ENCODE measurements at places on chromosomes 6 and 20.

GRCh38 chr6:53310771-53311585 lies 37.8 kb downstream of the ELOVL5 start:
- DNase-seq: no peak

- no peak for DNase-seq
Measured at GRCh38 chr6:42388046-42388445, 63.7 kb downstream of the TRERF1 start.

GRCh38 chr20:57251344-57251743 lies 15.1 kb downstream of the BMP7 start:
- DNase-seq: no peak

GRCh38 chr20:23227274-23227673 lies 123.3 kb upstream of the NXT1 start:
- no peak for DNase-seq

DNA sequence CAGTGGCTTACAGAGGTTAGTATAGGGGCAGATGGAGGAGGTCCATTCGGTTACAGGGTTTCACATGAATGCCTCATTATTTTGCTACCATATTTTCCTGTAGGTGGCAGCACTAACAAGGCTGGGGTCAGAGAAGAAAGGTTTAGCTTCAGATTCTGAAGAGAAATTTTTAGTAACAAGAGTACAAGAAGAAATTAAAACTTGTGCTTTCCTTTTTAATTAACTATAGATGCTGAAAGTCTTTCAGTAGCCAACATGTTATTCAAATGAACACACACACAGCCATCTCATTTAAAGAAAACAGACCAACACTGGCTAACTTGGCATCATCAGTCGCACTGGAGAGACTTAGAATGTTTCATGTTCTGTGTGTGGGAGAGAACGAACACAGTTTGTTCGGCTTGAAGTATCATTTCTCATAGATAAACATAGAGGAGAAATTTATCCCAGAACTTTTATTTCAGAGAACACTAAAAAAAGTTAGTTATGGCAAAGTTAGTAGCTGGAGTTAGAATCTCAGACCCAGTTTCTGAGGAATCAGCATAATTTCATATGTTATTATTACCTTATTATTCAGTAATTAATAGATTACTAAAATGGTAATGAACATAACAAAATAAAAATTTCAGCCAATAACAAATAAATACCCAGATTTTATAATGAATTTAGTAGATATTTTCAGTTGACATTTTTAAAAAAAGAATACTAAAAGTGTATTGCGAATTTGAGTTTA lies 314.0 kb upstream of the RSPO3 start:
- no peak for DNase-seq

- DNase-seq: no peak
Measured at GRCh38 chr20:38939686-38940085, 13.5 kb downstream of the FAM83D start.

DNA sequence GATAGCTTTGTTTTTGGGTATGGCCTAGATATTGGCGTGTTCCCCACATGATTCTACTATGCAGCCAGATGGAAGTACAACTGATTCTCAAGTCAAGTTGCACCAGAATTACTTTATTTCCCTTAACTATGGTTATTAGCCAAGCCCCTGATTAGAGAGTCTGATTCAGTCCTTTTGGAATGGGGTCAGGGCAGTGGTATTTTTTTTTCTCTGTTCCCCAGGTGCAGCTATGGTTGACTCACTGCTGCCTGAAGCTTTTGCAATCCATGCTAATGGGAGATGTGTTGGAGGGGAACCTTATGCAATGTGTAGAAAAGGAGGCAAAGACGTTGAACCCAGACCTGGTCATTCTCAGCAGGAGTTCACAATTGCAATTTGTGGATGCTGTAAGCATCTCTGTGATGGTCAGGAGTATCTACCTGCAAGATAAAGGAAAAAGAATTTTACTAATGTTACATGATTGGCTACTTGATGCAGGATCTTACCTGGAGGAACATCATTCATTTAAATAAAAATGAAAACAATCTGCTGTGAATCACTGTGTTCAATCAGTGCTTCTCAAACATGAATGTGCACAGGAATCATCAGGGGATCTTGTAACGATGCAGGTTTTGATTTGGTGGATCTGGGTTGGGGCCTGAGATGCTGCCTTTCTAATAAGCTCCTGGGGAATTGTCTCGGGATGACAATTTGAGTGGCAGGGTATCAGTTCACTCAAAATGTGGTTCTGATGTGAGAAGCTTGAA lies 49.4 kb downstream of the PFDN4 start:
- DNase-seq: no peak

DNA sequence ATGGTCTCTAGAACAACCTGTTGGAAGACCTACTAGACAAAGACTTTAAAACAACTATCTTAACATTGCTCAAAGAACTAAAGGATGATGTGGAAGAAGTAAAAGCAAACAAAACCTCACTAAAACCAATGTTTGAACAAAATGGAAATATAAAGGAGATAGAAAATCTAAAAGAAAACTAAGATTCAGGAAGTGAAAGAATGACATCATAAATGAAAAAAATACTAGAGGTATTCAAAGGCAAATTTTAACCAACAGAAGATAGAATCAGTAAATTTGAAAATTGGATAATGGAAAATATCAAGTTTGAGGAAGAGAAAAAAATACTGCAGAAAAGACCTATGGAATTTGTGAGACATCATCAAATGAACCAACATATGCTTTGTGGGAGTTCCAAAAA lies 914.1 kb upstream of the GJE1 start:
- no peak for DNase-seq

GRCh38 chr6:52271852-52272460 lies 12.6 kb downstream of the MCM3 start:
- no peak for DNase-seq

DNA sequence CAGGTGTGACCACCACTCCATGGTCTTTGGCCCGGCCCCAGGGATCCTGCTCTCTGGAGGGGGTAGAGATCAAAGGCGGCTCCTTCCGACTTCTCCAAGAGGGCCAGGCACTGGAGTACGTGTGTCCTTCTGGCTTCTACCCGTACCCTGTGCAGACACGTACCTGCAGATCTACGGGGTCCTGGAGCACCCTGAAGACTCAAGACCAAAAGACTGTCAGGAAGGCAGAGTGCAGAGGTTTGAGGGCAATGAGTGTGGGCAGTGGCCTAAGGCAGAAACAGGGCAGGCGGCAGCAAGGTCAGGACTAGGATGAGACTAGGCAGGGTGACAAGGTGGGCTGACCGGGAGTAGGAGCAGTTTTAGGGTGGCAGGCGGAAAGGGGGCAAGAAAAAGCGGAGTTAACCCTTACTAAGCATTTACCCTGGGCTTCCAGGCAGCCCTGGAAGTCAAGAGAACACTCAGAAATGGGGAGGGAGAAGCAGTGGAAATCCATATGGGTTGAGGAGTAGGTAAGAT lies 533 bp downstream of the CFB start:
- DNase-seq: no peak

DNA sequence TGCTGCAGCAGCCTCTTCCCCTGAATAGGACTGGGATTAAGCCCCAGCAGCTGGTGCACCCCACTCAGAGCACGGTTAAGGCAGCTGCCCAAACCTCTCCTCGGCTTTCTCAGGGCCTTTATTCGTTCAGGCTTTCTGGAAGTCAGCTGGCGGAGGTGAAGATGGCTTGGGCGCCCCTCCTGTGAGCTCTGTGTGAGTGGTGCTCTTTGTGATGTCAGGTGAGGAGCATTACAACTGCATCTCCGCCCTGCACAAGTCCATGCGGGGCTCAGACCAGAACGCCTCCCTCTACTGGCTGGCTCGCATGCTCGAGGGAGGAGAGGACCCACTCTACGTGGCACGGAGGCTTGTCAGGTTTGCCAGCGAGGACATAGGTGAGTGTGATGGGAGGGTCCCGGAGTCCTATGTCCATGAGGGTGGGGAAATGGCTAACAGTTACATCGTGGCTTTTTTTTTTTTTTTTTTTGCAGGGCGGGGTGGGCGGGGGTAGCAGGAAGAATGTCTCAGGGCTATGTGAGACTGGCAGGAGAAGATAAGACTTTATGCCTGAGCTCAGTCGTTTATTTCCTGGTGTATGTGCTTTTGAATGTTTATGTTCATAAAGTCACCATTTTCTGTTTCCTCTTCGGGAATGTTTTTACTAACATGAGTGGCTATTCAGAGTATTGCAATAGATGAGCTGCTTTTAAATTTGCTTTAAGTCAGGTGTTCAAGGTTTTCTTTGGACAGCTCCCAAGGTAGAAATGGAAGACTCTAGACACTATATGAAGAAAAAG lies 18.2 kb downstream of the WRNIP1 start:
- DNase-seq: no peak

Data from Peyer's patch (tissue), 4 donors.